Germinal center (tissue), 1 donor: ENCODE measurements at places on chromosomes 3 and 15.

DNA sequence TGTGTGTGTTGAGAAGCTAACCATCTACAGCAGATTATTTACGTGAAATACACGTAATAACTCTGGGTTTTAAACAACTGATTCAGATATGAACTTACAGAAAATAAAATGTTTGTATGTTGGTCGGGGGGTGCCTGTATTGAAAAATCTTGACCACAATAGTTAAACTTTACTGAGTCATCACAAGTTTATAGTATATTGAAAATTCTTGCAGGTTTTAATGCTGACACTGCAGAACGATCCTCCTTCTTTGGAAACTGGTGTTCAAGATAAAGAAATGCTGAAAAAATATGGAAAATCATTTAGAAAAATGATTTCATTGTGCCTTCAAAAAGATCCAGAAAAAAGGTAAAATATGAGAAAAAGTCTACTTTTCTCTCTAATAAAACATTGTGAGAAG lies 41.3 kb upstream of the SLC22A13 start:
- DNase-seq, result no peak

DNA sequence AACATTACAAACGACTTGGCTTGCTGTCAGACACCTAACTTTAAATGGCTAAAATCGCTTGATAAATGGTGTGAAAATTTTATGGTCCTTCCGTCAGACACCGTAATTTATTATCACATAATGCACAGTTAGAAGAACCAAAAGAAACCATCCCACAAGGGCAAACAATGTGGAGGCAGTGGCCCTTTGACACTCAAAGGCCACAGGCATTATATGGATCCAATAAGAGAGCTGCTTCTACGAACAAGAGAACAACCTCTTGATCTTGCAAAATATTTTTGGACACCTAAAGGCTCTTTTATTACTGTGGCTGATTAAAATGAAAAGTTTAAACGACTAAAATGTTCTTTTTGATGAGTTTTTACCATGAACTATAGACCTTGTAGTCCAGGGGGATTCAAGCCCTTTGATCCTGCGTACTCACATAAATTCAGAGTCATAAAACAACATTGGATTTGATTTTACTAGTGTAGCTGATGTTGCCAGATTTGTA lies 202.8 kb downstream of the FMN1 start:
- DNase-seq, result no peak

- no peak for DNase-seq
These were observed 43.0 kb downstream of the VGLL4 start for GRCh38 chr3:11600501-11601282.

DNA sequence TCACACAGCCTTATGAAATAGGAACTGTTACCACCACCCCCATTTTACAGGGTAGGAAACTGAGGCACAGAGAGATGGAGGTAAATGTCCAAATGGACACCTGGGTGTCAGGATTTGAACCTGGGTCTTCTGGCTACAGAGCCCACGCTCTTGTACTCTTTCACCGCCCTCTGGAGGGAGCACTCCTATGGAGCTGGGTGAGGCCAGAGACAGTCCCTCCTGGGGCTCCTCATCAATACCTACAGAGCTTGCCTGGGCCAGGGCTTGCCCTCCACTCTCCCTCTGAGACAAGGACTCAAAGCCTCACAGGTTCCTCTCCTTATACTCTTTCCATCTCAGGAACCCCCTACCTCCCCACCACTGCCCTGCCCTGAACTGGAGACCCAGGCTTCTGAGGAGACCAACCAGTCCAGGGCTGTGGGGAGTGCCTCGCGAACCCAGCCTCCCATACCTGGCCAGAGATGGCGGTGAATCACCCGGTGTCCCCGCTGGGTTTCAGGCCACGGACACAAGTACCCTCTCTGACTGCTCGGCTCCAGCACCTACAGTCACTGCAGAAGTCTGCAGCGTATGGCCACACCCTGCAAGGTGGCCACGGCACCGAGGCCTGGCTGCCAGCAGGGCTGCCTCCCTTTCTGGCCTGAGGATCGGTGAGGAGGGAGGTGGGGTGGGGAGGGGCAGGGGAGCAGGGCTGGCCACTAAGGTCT lies 22.1 kb upstream of the ATP2B2 start:
- no peak for DNase-seq

DNA sequence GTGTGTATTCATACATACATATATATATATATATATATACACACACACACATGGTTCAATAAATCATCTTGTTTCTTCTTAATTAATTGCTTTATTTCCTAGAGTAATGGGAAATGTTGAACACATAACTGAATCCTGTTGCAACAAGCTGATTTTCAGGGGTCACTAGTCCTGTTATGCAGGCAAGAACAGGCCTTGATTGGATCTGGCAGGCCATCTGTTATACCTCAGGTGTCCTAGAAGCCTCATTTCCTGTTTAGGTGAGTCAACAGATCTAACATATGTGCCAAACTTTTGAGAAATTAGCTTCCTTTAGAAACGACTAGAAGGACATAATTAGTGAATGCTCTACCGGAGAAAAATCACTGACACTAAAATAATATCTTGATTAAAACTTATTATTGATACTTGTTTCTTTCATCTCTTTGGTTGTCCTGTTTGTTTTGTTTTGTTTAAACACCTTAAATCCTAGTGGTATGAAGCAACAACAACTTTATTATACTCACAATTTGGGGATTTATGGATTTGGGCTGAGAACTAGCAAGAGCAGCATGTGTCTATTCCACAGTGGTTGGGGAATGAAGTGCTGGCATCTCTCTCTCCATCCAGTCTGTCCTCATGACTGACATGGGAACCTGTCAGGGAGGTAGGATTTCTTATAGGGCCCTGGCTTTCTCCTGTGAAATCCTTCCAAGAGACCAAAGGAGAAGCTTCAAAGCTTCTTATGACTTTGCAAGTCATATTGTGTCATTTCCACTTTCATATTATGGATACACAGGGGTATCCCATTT lies 552.6 kb downstream of the NSUN3 start:
- no peak for DNase-seq

- peak; percentile 13 for DNase-seq
These were observed 7.5 kb upstream of the PGPEP1L start for GRCh38 chr15:99014803-99015697.

DNA sequence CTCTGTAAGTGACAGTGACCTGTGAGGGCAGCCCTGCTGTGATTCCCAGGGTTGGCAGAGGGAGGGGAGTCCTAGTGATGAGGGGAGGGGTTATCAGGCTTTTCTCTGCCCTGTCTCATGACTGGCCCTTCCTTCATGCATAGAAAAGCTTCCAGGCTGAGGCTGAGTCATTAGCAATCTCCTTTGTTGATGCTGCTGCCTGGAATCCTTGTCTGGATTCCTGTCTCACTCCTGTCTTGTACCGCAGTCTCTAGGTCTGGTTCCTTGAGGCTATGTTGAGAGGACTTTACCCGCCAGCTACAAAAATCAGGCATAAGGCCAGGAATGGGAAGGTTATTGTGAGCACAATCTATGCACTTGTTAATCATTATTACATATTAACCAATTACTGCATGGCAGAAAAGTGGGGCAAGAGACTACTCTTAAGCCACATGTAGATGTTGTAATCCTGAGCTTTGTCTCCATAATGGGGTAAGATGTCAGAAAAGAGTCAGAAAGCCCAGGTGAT lies 7.2 kb downstream of the KLHL6 start:
- no peak for DNase-seq

DNA sequence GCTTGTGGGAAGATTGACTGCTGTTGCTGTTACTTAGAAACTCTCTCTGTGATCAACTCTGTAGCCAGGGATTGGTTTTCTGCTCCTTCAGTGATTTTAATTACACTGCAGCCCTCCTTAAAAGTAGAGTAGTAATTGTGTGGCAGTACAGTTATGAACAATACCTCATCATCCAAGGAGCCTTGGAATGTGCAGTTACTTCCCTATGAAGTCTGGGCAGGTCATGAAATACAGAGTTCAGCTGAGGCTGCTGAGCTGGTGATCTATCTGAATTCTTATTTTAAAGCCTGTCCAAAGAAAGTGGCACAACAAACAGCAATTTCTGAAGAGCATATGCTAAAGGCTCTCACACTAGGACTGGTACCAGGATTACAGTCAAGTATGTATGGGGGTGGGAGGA lies 37.4 kb upstream of the MRPL3 start:
- no peak for DNase-seq

DNA sequence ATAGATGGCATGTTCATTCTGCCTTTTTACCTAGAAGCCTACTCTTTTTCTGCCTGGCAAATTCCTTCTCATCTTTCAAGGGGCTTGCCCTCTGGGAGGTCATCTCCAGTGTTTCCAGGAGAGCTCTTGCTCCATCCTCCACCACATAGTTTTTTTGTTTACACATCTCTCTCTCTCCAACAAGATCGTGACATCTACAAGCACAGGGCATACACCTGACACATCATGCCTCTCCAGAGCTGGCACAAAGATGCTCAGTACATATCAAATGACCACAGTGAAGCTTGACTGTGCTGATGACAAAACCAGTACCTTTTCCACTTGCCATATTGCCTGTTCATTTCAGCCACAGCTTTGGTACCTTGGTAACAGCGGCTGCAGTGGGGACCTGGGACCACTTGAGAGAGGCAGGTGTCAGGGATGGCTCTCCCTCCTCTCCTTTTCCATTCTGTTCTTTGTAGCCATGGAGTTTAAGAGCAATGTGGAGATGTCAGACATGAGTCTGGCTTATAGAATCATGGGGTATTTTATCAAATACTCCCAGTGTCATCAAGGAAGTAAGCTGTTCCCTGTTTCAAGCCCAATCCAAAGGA lies 15.4 kb downstream of the ALPK3 start:
- no peak for DNase-seq

- DNase-seq, result peak; percentile 5
These were observed 766.8 kb downstream of the TBL1XR1 start for GRCh38 chr3:176430244-176431037.

GRCh38 chr3:16400106-16400931 lies 113.2 kb downstream of the RFTN1 start:
- no peak for DNase-seq

- DNase-seq, result no peak
These were observed 4.3 kb upstream of the EIF3J start for GRCh38 chr15:44532689-44533088.

- no peak for DNase-seq
These were observed 507.5 kb upstream of the TGFBR2 start for GRCh38 chr3:30098653-30099455.

GRCh38 chr3:188581365-188581764 lies 427.4 kb downstream of the LPP start:
- peak; percentile 8 for DNase-seq

DNA sequence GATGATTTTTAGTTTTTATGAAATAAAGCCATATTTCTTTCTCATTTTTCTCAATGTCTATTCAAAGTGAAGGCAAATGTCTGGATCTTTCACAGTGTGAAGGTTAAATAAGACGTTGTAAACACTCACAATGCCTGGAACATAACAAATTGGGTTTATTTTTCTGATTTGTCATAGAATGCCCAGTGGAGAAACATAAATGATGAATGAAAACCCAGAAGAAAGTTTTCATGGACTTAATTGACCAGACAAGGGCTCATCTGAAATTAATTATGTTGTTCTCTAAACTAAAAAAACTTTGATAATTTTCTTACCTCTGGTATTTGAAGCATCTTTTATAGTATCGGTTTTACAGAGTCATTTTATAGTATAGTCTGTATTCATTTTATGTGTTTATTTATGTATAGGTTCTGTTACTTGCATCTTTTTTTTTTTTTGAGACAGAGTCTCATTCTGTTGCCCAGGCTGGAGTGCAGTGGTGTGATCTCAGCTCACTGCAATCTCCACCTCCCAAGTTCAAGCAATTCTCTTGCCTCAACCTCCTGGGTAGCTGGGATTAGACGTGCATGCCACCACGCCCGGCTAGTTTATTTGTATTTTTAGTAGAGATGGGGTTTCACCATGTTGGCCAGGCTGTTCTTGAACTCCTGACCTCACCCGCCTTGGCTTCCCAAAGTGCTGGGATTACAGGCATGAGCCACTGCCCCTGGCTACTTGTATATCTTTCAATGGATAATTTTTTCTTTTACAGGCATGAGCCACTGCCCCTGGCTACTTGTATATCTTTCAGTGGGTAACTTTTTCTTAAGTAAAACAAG lies 15.1 kb upstream of the BNIP2 start:
- DNase-seq, result no peak
